Naive thymus-derived CD4-positive, alpha-beta T cell (primary cell): ENCODE measurements at places on chromosomes 7 and 10. TPM values are rescaled to one million over a fixed set of nuclear protein-coding genes. Genes with fewer than 3 reads are reported as not detected.

DNA sequence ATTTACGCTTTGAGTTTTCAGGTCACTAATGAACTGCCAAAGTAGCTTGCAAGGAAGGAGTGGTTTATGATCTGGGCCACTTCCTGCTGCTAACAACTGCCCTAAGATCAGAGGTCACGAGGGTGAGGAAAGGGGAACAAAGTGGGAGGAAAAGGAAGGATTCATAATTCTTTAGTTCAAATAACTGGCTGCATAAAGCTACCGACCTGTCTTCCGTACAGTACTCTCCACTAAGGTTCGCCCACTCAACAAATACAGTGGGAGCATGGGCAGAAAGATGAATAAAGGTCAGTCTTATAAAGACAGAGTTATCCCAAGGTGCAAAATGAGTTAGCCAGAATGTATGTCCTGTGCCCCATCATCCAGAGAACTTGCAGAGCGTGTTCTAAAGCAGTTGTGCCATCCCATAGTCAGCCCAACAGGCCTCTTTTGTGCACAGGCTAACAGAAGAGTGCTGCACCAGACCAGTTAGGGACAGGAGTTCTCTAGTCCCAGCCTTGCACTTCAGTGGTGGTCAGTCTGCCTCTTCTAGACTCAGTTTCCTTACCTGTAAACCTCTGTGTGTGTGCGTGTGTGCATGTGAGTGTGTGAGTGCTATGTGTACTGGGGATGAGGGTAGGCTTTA is 65.9 kb downstream of the CREB3L2 start:
- H3K36me3 ChIP-seq, result no peaks in the 10 kb centered on the region
- peak overlapping the region; percentile 10 for H3K4me3 ChIP-seq
- no peaks in the 10 kb centered on the region for H3K27me3 ChIP-seq

DNA sequence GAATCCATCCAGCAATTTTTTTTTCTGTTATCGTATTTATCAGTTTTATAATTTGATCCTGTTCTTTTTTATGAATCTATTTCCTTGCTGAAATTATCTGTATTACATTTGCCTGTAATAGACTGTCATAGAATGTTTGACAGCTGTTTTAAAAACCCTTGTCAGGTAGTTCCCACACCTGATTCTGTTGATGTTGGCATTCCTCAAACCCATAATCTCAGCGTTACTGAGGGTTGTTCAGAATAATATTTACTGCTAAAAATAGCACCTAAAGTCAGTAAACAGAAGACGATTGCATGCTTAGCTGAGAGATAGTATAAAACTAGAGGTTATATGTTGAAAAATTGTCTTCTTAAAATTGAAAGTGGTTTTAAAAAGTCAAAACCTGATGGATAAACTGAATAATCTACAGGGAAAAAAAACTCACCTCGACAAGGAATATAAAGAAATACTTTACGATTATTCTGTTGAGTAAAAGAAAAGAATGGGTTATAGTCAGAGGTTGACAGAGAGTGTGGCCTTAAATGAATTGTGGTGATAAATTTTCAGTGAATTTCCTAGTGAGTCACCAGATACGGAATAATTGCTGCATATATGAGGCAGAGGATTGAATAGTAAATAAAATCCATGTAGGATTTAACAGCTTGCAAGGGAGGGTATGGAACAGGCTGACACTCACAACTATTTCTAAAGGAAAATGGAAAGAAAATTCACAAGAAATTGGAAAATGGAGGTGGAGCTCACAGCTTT is 824.1 kb upstream of the IGFBP3 start:
- H3K27ac ChIP-seq, result no peak overlapping the region
- DNase-seq, result no peak
- no peaks in the 10 kb centered on the region for H3K27me3 ChIP-seq

GRCh38 chr7:54615-55014 is 137.8 kb upstream of the FAM20C start:
- no peak for DNase-seq
- no peak overlapping the region for H3K4me3 ChIP-seq
- H3K36me3 ChIP-seq, result no peaks in the 10 kb centered on the region

GRCh38 chr10:17029581-17030271 is 99.9 kb downstream of the CUBN start:
- DNase-seq, result peak; percentile 43
- H3K4me3 ChIP-seq, result peak overlapping the region; percentile 46
- no peaks in the 10 kb centered on the region for H3K27me3 ChIP-seq
- peak overlapping the region; percentile 70 for H3K27ac ChIP-seq
- no peaks in the 10 kb centered on the region for H3K36me3 ChIP-seq
- peaks cover 52% of the 10 kb centered on the region for H3K4me1 ChIP-seq

DNA sequence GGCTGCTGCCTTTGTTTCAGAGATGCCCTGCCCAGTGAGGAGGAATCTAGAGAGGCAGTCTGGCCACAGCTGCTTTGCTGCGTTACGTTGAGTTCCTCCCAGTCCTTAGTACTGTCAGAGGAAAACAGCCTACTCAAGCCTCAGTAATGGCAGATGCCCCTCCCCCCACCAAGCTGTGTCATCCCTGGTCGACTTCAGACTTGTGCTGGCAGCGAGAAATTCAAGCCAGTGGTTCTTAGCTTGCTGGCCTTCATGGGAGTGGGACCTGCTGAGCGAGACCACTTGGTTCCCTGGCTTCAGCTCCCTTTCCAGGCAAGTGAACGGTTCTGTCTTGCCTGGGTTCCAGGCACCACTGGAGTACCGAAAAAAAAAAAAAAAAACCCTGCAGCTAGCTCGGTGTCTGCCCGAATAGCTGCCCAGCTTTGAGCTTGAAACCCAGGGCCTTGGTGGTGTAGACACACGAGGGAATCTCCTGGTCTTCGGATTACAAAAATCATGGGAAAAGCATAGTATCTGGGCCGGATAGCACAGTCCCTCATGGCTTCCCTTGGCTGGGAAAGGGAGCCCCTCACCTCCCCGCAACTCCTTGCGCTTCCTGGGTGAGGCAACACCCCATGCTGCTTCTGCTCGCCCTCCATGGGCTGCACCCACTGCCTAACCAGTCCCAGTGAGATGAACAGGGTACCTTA is 9.1 kb downstream of the SDHAF3 start:
- H3K27me3 ChIP-seq, result no peaks in the 10 kb centered on the region
- no peaks in the 10 kb centered on the region for H3K36me3 ChIP-seq
- H3K27ac ChIP-seq, result no peak overlapping the region
- no peak for DNase-seq

DNA sequence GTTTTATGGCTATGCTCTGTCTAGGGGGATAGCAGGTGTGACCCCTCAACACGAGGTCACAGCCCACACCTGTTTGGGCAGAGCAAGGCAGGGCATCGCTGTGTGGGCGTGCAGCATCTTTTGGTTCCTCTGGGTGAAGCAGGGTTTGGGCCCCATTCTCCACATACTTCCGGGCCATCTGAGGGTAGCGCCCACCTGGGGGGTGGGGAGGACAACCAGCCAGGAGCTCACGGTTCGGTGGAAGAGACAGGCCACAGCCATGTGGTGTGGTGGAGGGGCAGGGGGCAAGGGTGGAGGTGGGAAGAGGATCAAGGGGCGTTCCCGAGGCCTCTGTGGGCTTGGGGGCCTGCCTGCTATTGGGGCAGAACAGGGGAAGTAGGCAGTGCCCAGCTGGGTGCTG is 2.4 kb downstream of the SH2B2 start:
- H3K27me3 ChIP-seq, result no peaks in the 10 kb centered on the region
- no peak overlapping the region for H3K4me3 ChIP-seq
- no peak for DNase-seq
- no peaks in the 10 kb centered on the region for H3K36me3 ChIP-seq
- H3K27ac ChIP-seq, result no peak overlapping the region

The STAG3 gene
- total RNA-seq, result 21.1 and 24.6 TPM in 2 replicates

DNA sequence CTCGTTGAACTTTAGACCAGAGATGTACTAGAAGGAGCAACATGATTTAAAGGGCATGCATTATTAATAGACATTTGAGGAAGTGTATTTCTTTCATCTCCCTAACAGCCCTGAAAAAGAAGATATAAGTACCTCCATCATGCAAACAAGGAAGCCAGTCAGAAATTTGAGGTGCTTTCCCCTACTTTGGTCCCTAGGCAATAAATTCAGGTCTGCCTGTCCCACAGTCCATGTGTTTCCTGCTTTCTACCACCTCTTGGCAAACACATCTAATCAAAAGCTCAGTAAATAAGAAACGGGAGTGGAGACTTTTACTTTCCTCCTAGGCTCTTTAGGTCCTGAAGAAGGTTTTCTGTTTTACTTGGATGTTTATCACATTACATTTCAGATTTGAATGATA is 5.2 kb upstream of the SEMA3C start:
- no peak overlapping the region for H3K4me3 ChIP-seq
- H3K27me3 ChIP-seq, result peaks cover 3% of the 10 kb centered on the region
- H3K27ac ChIP-seq, result no peak overlapping the region
- no peaks in the 10 kb centered on the region for H3K4me1 ChIP-seq
- DNase-seq, result no peak

DNA sequence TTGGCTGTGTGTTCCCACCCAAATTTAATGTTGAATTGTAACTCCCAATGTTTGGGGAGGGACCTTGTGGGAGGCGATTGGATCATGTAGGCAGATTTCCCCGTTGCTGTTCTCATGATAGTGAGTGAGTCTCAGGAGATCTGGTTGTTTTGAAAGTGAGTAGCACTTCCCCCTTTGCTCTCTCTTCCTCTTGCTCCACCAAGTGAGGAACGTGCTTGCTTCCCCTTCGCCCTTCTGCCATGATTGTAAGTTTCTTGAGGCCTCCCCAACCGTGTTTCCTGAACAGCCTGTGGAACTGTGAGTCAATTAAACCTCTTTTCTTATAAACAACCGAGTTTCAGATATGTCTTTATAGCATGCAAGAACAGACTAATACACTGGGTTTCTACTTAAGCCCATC is 176.3 kb downstream of the CDK14 start:
- H3K36me3 ChIP-seq, result no peaks in the 10 kb centered on the region
- no peak overlapping the region for H3K27ac ChIP-seq
- no peak for DNase-seq
- no peaks in the 10 kb centered on the region for H3K27me3 ChIP-seq

DNA sequence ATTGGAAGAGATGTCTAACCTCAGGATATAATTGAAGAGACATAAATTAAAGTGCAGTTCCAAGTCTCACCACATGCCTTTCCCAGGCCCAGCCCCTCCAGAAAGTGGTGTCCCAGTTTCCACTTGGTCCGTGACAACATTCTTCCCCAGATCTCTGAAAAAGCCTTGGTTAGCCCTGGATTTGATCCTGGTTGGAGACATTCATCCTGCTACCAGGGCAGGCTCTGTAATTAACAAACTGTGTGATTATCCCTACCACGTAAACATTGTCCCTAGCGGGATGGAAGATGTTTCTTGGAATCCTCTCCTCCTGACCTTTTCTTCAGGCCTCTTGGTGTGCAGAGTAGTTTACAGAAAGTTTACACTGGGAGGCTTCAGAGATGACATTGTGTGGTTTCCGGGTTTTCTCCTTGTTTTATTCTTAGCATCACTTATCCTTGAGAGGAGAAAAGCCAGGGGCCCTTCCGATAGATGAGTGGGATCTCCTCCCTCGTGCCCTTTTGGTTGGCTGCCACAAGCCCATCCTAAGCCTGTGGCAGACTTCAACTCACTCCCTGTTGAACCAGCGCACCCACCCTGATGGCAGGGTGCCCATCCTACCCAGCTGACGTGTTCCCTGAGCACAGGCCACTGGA is 83.8 kb downstream of the COL13A1 start:
- no peaks in the 10 kb centered on the region for H3K27me3 ChIP-seq
- DNase-seq, result no peak
- H3K4me3 ChIP-seq, result no peak overlapping the region
- H3K4me1 ChIP-seq, result no peaks in the 10 kb centered on the region
- H3K27ac ChIP-seq, result no peak overlapping the region
- no peaks in the 10 kb centered on the region for H3K36me3 ChIP-seq
